ENCODE measurements at places on chromosomes 12 and 14. TPM values are rescaled to one million over a fixed set of nuclear protein-coding genes. Genes with fewer than 3 reads are reported as not detected.

DNA sequence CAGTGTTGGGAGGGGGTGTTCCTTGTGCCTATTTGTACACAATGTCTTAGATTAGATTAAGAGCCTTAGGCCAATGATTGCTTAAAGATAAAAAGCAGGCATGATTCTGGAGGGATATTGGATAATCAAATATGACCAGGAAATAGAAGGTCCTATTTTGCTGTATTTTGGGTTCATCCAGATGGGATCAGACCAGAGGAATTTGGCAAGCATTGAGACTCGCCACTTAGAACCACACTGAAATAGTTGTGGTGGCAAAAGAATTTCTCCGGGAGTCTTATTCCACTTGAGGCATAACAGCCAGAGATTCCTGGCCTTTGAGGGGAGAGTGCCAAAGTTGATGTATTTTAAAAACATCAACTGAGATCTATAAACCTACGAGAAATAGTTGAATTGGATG lies 327.2 kb downstream of the RAD51B start:
- DNase-seq, result no peak
- H3K4me3 ChIP-seq, result no peak overlapping the region
- H3K36me3 ChIP-seq, result no peaks in the 10 kb centered on the region

GRCh38 chr14:91611528-91611927 lies 101.4 kb upstream of the PPP4R3A start:
- no peaks in the 10 kb centered on the region for H3K36me3 ChIP-seq
- H3K27ac ChIP-seq, result no peak overlapping the region

DNA sequence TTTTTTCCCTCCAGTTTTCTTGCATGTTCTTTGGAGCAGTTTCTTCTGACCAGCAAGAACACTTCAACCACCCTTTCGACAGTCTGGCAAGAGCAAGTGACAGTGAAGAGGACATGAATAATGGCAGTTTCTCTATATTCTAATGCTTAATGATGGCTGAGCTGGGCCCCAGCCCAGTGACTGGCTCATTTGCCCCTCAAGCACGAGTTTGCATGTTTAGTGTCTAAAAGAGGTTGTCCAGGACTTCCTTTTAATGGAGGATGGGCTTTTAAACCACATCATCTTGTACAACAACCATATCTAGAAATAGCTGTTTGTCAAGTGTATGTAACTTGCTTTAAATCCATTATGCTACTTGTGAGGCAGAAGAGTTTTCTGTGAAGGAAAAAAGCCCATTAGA lies 28.4 kb downstream of the RAD9B start:
- H3K27me3 ChIP-seq, result no peaks in the 10 kb centered on the region
- no peak for DNase-seq
- no peaks in the 10 kb centered on the region for H3K4me1 ChIP-seq
- no peak overlapping the region for H3K27ac ChIP-seq
- H3K4me3 ChIP-seq, result no peak overlapping the region
- peaks cover 31% of the 10 kb centered on the region for H3K36me3 ChIP-seq

DNA sequence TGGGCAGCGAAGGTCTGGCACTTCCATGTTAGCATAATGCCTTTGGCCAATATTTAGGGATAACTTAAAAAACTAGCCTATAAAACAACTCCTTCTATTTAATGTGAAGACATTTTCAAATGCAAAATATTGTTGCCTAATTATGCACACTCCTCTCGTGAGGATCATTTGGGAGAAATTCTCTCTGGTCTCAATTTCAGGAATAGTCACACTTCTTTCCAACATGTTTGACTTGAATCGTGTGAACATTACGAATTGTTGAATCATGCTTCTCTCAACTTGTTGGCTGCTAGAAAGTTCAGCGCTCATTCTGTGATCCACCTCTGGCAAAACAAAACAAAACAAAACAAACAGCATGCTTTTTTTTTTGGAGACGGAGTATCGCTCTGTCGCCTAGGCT lies 313.2 kb downstream of the SEC23A start:
- no peak for DNase-seq
- no peak overlapping the region for H3K4me3 ChIP-seq
- no peaks in the 10 kb centered on the region for H3K27me3 ChIP-seq
- no peaks in the 10 kb centered on the region for H3K36me3 ChIP-seq
- no peak overlapping the region for H3K27ac ChIP-seq
- no peaks in the 10 kb centered on the region for H3K4me1 ChIP-seq

GRCh38 chr14:32039401-32040030 lies 37.6 kb upstream of the ARHGAP5 start:
- no peaks in the 10 kb centered on the region for H3K36me3 ChIP-seq
- no peak overlapping the region for H3K27ac ChIP-seq
- no peaks in the 10 kb centered on the region for H3K4me1 ChIP-seq
- no peak overlapping the region for H3K4me3 ChIP-seq
- no peak for DNase-seq

GRCh38 chr12:63846238-63846967 lies 1.9 kb downstream of the SRGAP1 start:
- H3K27me3 ChIP-seq, result peaks cover 25% of the 10 kb centered on the region
- H3K4me3 ChIP-seq, result no peak overlapping the region
- peaks cover 6% of the 10 kb centered on the region for H3K4me1 ChIP-seq

- H3K36me3 ChIP-seq, result no peaks in the 10 kb centered on the region
- no peaks in the 10 kb centered on the region for H3K4me1 ChIP-seq
- H3K27ac ChIP-seq, result no peak overlapping the region
- no peaks in the 10 kb centered on the region for H3K27me3 ChIP-seq
- DNase-seq, result no peak
Measured at GRCh38 chr14:104286086-104286485, 147.7 kb downstream of the KIF26A start.

DNA sequence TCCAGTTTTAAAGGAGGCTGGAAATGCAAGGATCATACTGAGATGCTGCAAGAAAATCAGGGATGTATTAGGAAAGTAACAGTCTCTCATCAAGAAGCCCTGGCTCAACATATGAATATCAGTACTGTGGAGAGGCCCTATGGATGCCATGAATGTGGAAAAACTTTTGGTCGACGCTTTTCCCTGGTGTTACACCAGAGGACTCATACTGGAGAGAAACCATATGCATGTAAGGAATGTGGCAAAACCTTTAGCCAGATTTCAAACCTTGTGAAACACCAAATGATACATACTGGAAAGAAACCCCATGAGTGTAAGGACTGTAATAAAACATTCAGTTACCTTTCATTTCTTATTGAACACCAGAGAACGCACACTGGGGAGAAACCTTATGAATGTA lies 24.5 kb downstream of the ZNF891 start:
- H3K27me3 ChIP-seq, result no peaks in the 10 kb centered on the region
- no peak overlapping the region for H3K27ac ChIP-seq
- DNase-seq, result no peak
- H3K4me1 ChIP-seq, result no peaks in the 10 kb centered on the region
- peaks cover 15% of the 10 kb centered on the region for H3K36me3 ChIP-seq
- no peak overlapping the region for H3K4me3 ChIP-seq

GRCh38 chr12:108477881-108478259 lies 37.2 kb upstream of the FICD start:
- peak overlapping the region; percentile 76 for H3K27ac ChIP-seq
- H3K27me3 ChIP-seq, result no peaks in the 10 kb centered on the region
- peaks cover 3% of the 10 kb centered on the region for H3K4me1 ChIP-seq
- no peak overlapping the region for H3K4me3 ChIP-seq
- no peaks in the 10 kb centered on the region for H3K36me3 ChIP-seq
- DNase-seq, result no peak

- no peak overlapping the region for H3K27ac ChIP-seq
- no peaks in the 10 kb centered on the region for H3K36me3 ChIP-seq
- H3K27me3 ChIP-seq, result peaks cover 8% of the 10 kb centered on the region
- H3K4me3 ChIP-seq, result no peak overlapping the region
- DNase-seq, result peak; percentile 16
Measured at GRCh38 chr12:95815632-95816212, 25.2 kb upstream of the NTN4 start.

DNA sequence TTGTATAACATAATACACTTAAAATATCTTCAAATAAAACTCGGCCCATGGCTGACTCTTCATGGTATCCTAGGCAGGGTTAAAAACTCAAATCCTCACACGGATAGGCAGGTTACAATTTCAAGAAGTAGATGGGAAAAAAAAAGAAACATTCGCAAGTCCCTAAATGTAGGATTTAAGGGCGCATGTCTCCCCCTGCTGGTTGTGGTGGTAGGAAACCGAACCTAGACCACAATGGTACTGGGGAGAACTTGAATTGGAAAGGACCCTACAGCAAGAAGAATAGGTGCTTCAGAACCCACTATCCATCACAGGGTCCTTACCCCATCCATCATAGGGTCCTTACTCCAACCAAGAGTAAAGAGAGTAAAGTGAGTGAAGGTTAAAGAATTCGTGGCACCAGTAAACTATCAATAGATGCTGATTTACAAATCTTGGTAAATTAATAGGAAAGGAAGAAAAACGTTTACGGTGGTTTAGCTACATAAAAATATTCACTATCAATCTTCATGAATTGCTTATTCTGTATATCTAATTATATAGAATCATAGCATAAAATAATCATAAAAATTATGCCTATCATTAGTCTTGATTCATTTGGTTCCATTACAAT lies 3.3 kb upstream of the CIPC start:
- peaks cover 13% of the 10 kb centered on the region for H3K4me1 ChIP-seq
- H3K27me3 ChIP-seq, result no peaks in the 10 kb centered on the region
- H3K27ac ChIP-seq, result no peak overlapping the region
- H3K36me3 ChIP-seq, result no peaks in the 10 kb centered on the region
- peak; percentile 40 for DNase-seq
- no peak overlapping the region for H3K4me3 ChIP-seq

DNA sequence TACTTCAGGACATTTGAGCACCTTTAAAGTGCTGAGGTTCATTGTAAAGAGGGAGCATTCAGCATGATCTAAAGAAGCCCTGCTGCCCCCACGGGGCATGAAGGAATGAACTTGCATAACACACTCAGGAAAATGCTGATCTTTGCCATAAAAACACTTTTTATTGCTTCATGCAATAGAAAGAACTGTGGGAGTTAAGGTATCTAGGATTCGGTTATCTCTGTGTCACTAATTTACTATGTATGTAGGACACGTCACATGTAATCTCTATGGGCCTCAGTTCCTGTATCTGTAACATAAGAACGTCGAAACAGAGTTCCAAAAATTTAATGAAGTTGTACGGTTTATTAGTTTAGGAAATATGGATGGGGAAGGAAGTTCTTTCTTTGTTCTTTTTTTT lies 33.0 kb downstream of the BTBD7 start:
- H3K27ac ChIP-seq, result no peak overlapping the region
- H3K4me3 ChIP-seq, result no peak overlapping the region
- no peak for DNase-seq
- no peaks in the 10 kb centered on the region for H3K36me3 ChIP-seq
- no peaks in the 10 kb centered on the region for H3K27me3 ChIP-seq

DNA sequence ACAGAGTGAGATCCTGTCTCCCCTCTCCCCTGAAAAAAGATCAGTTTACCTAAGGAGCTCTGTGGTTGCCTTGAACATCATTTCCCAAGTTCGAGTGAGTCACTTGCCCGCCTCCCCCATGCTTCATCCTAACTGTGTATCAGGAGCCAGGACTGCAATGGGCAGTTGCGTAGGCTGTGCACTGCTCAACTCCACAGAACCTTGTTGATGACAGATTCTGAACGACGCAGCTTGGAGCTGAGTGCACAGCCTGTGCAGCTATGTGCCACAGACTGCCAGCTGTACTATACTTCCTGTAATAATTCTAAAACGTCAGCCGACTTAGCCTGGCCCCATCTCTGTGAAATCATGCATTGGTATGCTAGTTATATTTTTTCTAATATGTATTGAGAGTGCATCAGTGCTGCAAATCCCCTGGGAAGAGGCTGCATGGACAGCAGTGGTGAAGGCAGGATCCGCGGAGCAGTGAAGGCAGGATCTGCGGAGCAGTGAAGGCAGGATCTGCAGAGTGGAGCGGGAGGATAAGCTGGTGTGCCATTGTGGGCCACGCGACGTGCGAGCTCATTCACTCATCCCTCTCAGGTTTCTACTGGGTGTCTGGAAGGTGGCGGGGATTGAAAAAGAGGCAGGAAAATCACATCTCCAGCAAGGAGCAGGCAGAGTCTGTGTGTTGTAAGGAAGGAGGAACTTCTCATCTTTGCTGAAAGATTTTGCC lies 80.8 kb downstream of the GALNT9 start:
- H3K4me3 ChIP-seq, result no peak overlapping the region
- no peaks in the 10 kb centered on the region for H3K36me3 ChIP-seq
- H3K27me3 ChIP-seq, result peaks cover 66% of the 10 kb centered on the region
- peaks cover 4% of the 10 kb centered on the region for H3K4me1 ChIP-seq
- DNase-seq, result no peak

DNA sequence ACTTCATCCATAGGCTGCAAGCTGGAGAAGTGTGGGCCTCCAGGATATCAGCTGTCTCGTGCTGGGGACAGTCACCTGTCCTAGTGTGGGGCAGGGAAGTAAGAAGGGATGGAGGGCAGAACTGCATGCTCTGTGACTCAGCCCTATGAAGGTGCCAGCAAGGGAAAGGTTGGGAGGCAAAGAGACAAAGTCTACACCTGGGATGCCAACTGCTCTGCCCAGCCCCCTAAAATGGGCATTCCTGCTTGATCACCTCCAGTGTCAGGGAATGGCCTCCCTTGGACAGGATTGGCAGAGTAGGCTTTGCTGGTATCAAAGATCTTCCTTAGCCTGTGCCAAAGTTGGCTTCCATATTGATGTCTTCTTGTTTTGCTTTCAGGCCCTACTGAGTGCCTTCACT lies 335.0 kb downstream of the BCL11B start:
- no peak overlapping the region for H3K4me3 ChIP-seq
- no peaks in the 10 kb centered on the region for H3K27me3 ChIP-seq

DNA sequence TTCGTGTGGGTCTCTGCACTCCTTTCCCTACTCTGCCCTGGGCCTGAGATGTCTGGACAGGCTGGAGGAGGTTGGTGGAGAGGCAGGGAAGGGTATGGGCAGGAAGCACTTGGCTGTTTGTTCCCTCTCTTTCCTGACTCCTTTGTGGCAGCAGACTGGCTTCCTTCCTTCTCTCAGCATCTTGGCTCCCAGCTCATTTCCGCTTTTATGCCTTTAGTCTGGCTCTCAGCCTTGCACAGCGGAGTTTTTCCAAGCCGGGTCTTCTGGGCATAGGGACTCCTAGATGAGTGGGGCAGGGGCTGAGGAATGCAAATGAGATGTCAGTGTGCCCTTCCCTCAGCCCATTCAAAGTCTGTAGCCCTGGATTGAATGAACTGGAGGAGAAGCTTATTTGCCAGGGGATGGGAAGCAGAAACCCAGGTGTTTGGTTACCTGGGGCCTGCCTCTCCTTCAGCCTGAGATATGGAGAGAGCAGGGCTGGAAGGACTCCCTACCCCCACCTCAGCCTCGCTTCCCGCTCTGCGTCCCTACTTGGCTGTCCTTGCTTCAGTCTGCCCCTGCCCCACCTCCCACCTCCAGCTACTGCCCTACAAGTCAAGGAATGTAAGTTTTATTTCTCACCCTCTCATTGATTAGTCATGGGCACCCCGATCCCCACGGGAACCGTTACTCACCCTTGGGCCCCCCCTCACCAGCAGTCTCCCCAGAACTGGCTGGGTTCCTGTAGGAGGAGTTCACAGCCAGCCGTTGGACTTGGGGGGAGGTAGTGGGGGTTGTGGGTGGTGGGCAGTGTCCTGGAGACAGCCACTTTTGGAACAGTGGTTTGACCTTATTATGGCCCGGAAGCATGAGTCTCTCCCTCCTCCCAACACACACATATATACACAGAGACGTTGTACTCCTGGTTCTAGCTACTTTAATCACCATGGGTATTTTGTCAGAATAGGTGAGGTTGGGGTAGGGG lies 9.3 kb upstream of the ITGA5 start:
- no peaks in the 10 kb centered on the region for H3K27me3 ChIP-seq
- peak; percentile 32 for DNase-seq
- H3K4me3 ChIP-seq, result no peak overlapping the region
- H3K27ac ChIP-seq, result peak overlapping the region; percentile 73
- no peaks in the 10 kb centered on the region for H3K36me3 ChIP-seq

- no peak overlapping the region for H3K27ac ChIP-seq
- no peaks in the 10 kb centered on the region for H3K36me3 ChIP-seq
- H3K27me3 ChIP-seq, result no peaks in the 10 kb centered on the region
- peaks cover 7% of the 10 kb centered on the region for H3K4me1 ChIP-seq
Measured at GRCh38 chr14:90513161-90514014, 116.6 kb downstream of the CALM1 start.

Gene KHNYN
- total RNA-seq, result 20.0 TPM

Gene SLIRP
- total RNA-seq, result 279 TPM

Gene BRI3BP
- total RNA-seq, result 24.6 TPM

All from K562 (cell line).